Ovary (tissue), 10 donors: ENCODE measurements at places on chromosomes 7 and 10. TPM values are rescaled to one million over a fixed set of nuclear protein-coding genes. Genes with fewer than 3 reads are reported as not detected.

DNA sequence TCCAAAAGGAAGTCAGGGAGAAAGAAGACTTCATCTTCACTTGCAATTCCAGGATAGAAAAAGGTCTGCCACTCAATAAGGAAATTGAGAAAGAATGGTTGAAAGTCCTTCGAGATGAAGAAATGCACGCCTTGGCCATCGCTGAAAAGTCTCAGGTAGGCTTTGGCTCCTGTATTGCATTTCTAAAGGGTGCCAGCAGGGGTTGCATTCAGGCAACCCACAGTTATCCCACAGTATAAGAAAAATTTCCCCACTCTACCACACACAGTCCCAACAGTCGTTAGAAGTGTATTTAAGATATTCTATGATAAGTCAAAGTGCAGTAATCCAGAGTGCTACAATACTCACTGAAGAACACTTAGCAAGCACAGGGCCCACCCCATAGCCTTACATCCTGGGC, 93.4 kb upstream of the FGL2 start:
- no peaks in the 10 kb centered on the region for H3K36me3 ChIP-seq
- H3K4me1 ChIP-seq = no peaks in the 10 kb centered on the region
- no peaks in the 10 kb centered on the region for H3K27me3 ChIP-seq
- no peak for DNase-seq
- no peak overlapping the region for H3K27ac ChIP-seq
- no peak overlapping the region for H3K4me3 ChIP-seq

GRCh38 chr10:120458432-120458831, 1.4 kb downstream of the PLPP4 start:
- H3K36me3 ChIP-seq = no peaks in the 10 kb centered on the region
- H3K27ac ChIP-seq = no peak overlapping the region
- H3K27me3 ChIP-seq = no peaks in the 10 kb centered on the region
- peaks cover 4% of the 10 kb centered on the region for H3K4me1 ChIP-seq
- DNase-seq = no peak

- H3K27ac ChIP-seq = no peak overlapping the region
- DNase-seq = no peak
- no peaks in the 10 kb centered on the region for H3K4me1 ChIP-seq
- no peaks in the 10 kb centered on the region for H3K36me3 ChIP-seq
- H3K27me3 ChIP-seq = no peaks in the 10 kb centered on the region
- no peak overlapping the region for H3K4me3 ChIP-seq
Measured at GRCh38 chr10:5710859-5711258, 26.2 kb downstream of the TASOR2 start.

GPR146 gene
- total RNA-seq = 8.4 TPM

GRCh38 chr7:8155836-8156235, 106.1 kb downstream of the ICA1 start:
- H3K36me3 ChIP-seq = no peaks in the 10 kb centered on the region
- H3K27me3 ChIP-seq = no peaks in the 10 kb centered on the region
- H3K4me1 ChIP-seq = peaks cover 6% of the 10 kb centered on the region
- no peak overlapping the region for H3K27ac ChIP-seq
- H3K4me3 ChIP-seq = no peak overlapping the region
- no peak for DNase-seq

ADCY1 gene
- 0.40 TPM for total RNA-seq

- no peak for DNase-seq
- H3K27ac ChIP-seq = no peak overlapping the region
- H3K4me1 ChIP-seq = no peaks in the 10 kb centered on the region
- no peaks in the 10 kb centered on the region for H3K27me3 ChIP-seq
- H3K36me3 ChIP-seq = no peaks in the 10 kb centered on the region
- H3K4me3 ChIP-seq = no peak overlapping the region
Measured at GRCh38 chr7:69411466-69411865, 186.8 kb upstream of the AUTS2 start.

POMZP3 gene
- 8.6 TPM for total RNA-seq

SAMD9L gene
- 8.7 TPM for total RNA-seq

DNA sequence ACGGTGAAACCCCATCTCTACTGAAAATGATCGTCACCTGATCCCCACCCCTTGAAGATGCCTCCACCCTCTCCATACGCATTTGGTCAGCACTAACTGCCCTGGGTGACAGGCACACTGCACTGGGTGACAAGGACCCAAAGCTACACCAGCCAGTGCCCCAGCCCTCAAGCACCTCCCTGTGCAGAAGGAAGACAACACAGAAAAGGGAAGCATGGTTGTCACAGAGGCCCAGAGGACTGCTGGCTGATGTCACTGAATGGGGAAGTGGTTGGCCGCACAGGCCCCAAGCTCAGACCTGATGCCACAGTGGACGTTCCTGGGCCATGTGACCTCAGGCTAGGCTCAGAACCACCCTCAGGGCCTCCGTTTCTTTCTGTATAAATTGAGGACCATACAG, 4.2 kb upstream of the PILRA start:
- H3K4me1 ChIP-seq = no peaks in the 10 kb centered on the region
- no peak overlapping the region for H3K27ac ChIP-seq
- DNase-seq = no peak
- no peaks in the 10 kb centered on the region for H3K27me3 ChIP-seq
- H3K4me3 ChIP-seq = no peak overlapping the region

DNA sequence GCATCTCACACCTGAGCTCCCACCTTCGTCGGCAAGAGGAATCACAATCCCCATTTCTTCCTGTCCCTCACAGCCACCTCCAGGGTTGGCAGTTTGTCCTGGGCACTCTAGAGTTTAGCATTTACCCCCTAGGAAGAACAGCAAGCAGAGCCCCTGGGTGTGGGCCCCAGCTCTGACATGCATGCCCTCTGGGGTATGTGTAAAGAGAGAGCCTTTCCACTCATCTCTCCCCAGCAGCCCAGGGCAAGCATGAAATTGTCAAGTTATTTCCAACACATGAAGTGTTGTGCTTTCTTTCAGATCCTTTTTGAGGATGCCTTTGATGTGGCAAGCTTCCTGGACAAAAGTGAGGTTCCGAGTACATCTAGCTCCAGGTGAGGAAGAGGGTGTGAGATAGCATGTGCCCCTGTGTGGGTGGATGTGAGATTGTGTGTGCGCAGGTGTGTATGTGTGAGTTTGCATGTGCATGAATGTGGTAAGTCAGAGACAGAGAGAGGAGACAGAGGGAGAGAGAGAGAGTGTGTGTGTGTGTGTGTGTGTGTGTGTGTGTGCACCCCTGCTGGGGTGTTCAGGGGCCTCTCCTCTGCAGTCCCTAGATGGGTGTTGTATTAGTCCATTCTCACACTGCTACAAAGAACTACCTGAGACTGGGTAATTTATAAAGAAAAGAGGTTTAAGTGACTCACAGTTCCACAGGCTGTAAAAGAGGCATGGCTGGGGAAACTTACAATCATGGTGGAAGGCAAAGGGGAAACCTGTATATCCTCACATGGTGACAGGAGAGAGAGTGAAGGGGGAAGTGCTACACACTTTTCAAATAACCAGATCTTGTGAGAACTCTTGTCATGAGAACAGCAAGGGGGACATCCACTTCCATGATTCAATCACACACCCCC, 18.1 kb downstream of the STRA8 start:
- H3K4me3 ChIP-seq = no peak overlapping the region
- no peaks in the 10 kb centered on the region for H3K36me3 ChIP-seq
- DNase-seq = no peak
- peaks cover 6% of the 10 kb centered on the region for H3K4me1 ChIP-seq

- H3K4me1 ChIP-seq = no peaks in the 10 kb centered on the region
- no peaks in the 10 kb centered on the region for H3K27me3 ChIP-seq
- no peak for DNase-seq
- H3K36me3 ChIP-seq = no peaks in the 10 kb centered on the region
Measured at GRCh38 chr7:91436655-91437054, 172.4 kb downstream of the FZD1 start.

TSPAN14 gene
- 86.2 TPM for total RNA-seq

DNA sequence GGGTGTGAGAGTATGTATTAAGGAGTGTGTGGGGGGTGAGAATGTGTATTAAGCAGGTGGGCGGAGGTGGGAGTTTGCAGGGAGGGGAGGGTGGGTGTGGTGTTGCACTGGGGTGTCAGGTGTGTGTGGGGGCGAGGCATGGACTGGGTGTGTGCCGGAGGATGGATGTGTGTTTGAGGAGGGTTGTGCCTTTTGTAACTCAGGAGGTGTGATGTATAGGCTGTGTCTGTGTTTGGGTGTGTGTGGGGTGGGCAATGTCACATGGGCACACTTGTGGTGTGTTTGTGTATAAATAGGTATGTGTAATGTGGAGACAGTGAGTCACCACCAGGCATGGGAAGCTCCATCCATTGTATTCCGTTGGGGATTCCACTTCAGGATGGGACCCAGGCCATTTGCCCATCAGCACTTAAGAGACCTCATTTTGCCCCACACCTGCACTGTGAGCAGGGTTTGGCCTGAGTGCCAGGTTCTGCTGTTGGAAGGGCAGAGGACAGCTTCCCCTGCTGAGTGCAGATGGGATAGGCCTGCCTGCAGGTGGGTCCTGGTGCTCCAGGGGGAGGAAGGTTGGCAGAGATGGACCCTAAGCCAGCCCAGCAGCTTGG, 5.8 kb downstream of the UNC5B start:
- peaks cover 9% of the 10 kb centered on the region for H3K4me1 ChIP-seq
- H3K27ac ChIP-seq = no peak overlapping the region
- no peak for DNase-seq
- no peaks in the 10 kb centered on the region for H3K27me3 ChIP-seq
- peak overlapping the region; percentile 43 for H3K4me3 ChIP-seq

DNA sequence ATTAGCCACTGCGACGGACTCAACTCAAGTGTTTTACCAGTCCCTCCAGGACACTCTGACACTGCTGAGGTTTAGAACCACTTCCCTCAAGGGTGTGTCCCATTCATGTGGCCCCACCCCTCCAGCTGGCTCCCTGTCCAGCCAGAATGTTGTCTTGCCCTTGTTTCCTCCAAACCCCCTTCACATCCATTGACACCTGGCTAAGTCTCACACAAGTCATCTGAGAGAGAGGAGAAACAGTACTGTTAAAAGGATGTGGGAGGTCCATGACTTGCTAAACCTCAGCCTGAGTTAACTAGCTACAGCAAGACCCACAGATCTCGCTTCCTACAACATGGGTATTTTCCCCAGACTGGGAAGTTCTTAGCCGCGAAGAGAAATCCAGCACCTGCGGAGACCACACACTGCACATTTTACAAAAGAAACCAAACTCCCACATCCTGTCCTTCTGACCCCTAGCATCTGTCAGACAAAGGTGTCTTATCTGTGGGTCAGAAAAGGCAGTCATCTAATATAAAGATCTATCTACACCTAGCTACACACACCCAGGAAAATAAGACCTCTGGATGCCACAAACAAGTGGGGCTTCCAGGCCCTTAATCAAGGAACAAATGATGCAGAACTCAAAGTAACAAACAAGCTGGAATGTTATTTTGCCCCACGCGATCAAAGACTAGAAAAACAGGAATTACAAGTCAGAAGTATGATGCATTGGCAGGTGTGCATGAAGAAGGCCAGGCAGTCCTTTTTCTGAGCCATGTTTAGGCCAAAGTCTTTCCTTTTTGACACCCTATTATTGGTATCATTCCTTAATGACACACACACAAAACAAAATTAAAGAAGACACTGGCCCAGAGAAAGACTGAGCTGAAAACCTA, 13.9 kb downstream of the OSBPL3 start:
- H3K4me1 ChIP-seq = peaks cover 2% of the 10 kb centered on the region
- no peak for DNase-seq
- no peaks in the 10 kb centered on the region for H3K36me3 ChIP-seq
- no peak overlapping the region for H3K4me3 ChIP-seq
- no peaks in the 10 kb centered on the region for H3K27me3 ChIP-seq
- no peak overlapping the region for H3K27ac ChIP-seq

GRCh38 chr10:119219871-119220270, 12.5 kb downstream of the GRK5 start:
- no peak overlapping the region for H3K27ac ChIP-seq
- no peaks in the 10 kb centered on the region for H3K36me3 ChIP-seq
- no peak for DNase-seq
